A549 treated with CpdA at 1 μM for 4 hours (cell line): ENCODE measurements at places on chromosomes 7 and 10. TPM values are rescaled to one million over a fixed set of nuclear protein-coding genes. Genes with fewer than 3 reads are reported as not detected.

The LOXL4 gene
- 1.2 to 1.5 TPM (median 1.3 TPM) in 5 replicates for total RNA-seq

The ZNF488 gene
- total RNA-seq, result 9.1 to 13.4 TPM (median 13.1 TPM) in 5 replicates

The MBLAC1 gene
- 2.5 to 3.5 TPM (median 2.9 TPM) in 5 replicates for total RNA-seq

The CDC14C gene
- not detected in 5 replicates for total RNA-seq

The TAS2R40 gene
- not detected in 5 replicates for total RNA-seq

The AGAP5 gene
- total RNA-seq, result 2.3 to 3.5 TPM (median 2.5 TPM) in 5 replicates

The CRHR2 gene
- 0.03 TPM in 1 of 5 replicates, not detected in the others for total RNA-seq

The CALML3 gene
- not detected in 5 replicates for total RNA-seq

The LIPK gene
- total RNA-seq, result not detected in 5 replicates

The SH2D4B gene
- 0.02 to 0.06 TPM in 2 of 5 replicates, not detected in the others for total RNA-seq

The CC2D2B gene
- total RNA-seq, result 0.15 TPM in 1 of 5 replicates, not detected in the others

The UTF1 gene
- total RNA-seq, result 0.07 to 0.16 TPM (median 0.14 TPM) in 3 of 5 replicates, not detected in the others

The PDE1C gene
- total RNA-seq, result 4.3 to 6.2 TPM (median 5.6 TPM) in 5 replicates

The WNT8B gene
- total RNA-seq, result 0.03 to 0.07 TPM in 2 of 5 replicates, not detected in the others

The ZNF273 gene
- 2.1 to 3.0 TPM (median 2.2 TPM) in 5 replicates for total RNA-seq

The BCL7B gene
- 62.6 to 80.5 TPM (median 71.7 TPM) in 5 replicates for total RNA-seq

The RARRES2 gene
- total RNA-seq, result not detected in 5 replicates

The SPDYE16 gene
- not detected in 5 replicates for total RNA-seq

The GDF2 gene
- not detected in 5 replicates for total RNA-seq

The KNDC1 gene
- total RNA-seq, result 0.82 to 2.5 TPM (median 2.1 TPM) in 5 replicates

The MGAM2 gene
- total RNA-seq, result 0.01 to 0.02 TPM (median 0.02 TPM) in 3 of 5 replicates, not detected in the others

The OR6V1 gene
- total RNA-seq, result not detected in 5 replicates

The NKX1-2 gene
- total RNA-seq, result 0.03 TPM in 1 of 5 replicates, not detected in the others

The PTPRN2 gene
- total RNA-seq, result 0.47 to 1.4 TPM (median 0.72 TPM) in 5 replicates

The MRC1 gene
- 0.02 to 0.03 TPM (median 0.02 TPM) in 4 of 5 replicates, not detected in the other for total RNA-seq

The POMZP3 gene
- 18.7 to 25.8 TPM (median 23.5 TPM) in 5 replicates for total RNA-seq

The ABCB8 gene
- 38.3 to 53.5 TPM (median 45.1 TPM) in 5 replicates for total RNA-seq
